NAMALWA (cell line): ENCODE measurements at places on chromosomes 16 and 17.

GRCh38 chr17:29677824-29678223, 55.1 kb upstream of the CORO6 start:
- DNase-seq, result no peak

GRCh38 chr17:9900044-9900594, 5.0 kb downstream of the RCVRN start:
- DNase-seq, result no peak

DNA sequence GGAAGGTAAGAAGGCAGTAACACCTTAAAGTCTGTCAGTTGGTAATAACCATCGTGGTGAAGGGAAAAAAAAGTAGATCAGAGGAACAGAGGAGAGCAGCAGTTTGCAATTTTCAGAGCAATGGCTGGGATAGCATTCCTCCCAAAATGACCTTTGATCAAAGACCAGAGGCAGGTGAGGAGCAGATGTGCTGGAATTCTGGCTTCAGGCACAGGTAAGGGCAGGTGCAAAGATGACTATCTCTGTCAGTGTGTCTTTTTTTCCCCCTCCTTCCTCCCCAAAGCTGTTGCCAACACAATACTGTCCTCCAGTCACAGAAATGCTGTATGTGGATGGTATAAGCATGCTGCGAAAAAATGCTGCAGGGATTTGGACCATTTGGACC, 166.7 kb downstream of the XYLT1 start:
- DNase-seq, result no peak

DNA sequence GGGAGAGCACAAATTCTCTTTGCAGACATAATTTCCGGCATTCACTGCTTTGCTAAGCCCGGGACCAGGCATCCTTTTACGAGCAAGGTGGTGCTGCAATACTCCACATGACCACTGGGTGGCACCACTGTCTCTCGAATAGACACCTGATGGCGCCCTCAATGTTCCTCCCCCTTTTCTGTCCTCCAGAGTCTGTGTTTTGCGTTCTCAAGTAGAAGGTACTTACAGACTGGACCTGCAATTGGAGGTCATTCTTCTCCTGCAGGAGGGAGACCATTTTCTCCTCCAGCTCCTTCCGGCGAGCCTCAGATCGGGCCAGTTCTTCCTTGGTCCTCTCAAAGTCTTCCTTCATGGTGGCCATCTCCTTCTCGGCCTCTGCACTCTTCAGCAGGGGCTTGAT, 45.2 kb downstream of the MYH13 start:
- peak; percentile 74 for DNase-seq

- DNase-seq, result no peak
Observed at GRCh38 chr16:61385392-61386071, 650.7 kb downstream of the CDH8 start.

DNA sequence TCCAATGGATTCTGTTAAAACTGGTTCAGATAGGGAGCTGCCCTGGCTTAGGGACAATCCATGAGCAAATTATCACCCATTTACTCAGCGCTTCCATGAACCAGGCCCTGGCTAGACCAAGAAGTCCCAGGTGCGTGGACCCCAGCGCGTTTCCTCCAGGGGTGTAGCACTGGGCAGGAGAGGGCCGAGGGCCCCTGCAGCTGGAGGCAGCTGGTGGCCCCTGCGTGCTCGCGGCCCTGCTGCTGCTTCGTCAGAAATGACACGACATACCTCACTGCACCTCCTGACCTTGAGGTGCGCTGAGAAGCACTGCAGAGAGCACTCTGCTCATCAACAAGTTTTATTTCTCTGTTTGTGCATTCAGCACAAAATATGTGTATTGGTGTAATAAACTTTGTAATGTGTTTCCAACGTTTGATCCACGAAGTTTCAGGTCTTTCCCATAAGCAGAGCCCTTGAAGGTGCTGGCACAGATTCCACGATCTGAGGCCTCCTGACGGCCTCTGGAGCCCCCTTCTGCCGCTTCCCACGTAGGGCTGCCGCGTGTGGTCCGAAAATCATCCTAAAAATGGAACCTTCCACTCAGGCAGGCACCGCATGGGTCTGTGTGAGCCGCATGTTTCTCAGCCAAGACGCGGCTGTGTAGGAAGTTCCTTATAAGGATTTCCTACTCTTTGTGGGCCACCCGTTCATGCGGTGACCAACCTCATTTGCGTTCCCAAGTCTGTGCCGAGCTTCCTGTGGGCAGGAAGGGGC, 50.8 kb upstream of the ZCCHC14 start:
- DNase-seq, result no peak

DNA sequence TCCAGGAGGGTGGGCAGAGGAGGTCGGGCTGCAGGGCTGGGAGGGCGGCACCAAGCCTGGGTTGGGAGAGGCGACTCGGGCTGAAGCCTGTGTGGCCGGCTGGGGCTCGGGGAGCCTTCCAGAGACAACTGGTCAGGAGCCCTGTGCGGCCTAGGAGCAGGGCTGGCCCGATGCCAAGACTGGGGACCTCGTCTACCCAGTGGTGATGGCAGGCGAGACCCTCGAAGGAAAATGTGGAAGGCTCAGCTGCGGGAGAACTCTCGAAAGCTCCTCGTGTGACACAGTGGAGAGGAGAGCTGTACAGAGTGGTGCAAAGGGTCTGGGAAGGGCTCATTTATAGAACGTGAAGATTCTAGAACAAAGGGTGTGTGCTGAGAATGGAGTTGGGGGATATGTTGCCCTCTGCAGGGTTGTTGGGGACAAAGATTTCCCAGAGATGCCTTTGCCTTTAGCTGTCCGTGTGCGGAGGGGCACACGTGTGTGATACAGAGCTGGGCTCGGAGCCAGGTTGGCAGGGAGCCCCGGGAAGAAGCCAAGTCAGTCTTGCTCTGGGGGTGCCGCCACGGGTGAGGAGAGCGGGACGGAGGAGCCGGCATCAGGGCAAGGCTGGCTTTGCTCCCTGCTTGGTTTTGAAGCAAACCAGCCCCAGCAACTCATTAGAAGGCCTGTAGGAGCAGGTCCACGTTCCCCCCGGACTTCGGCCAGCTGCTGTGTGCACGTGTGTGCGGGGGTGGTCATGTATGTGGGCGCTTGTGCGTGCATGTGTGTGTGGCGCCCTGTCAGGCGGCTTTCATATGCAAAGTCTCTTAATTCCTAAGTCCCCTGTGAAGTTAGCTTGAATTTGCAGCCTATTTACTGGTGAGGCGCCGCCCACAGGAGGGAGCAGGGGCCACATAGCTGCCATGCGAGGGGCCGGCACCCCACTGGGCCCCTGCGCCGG, 132.4 kb upstream of the CHMP6 start:
- no peak for DNase-seq

DNA sequence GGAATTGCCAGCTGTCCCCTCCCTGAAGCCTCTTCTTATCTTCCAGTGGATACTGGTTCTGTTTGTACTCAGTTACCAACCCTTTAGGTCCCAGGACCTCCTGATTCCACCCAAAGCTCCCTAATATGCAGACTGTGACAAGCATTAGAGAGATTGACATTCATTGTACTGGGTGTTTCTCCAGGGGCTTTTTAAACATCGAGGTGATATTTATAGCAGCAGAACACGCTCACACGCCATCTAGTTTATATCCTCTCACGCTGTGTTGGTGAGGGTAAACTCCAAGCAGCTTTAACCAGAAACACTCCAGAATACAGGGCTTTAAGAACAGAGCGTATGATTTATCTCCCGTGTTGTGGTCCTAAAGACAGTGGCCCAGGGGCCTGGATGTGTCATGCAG, 238.4 kb downstream of the IRF8 start:
- no peak for DNase-seq

DNA sequence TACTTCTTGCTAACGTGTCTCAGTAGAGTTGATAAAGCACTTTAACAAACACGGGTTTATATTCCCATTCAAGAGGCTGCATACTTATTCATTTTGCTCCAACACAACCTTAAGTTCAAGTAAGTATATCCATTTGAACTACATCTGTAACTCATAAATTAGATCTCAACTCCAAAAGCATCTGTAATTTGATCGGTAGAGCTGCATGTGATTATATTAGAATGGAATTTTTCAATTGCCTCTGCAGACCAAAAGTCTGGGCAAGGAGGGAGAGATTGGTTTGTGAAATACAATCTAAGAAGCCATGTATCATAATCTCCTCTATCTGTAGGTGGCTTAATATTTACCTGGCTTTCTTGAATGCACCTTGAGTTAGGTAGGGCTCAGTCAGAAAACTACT, 371.0 kb downstream of the RBFOX1 start:
- DNase-seq, result no peak

DNA sequence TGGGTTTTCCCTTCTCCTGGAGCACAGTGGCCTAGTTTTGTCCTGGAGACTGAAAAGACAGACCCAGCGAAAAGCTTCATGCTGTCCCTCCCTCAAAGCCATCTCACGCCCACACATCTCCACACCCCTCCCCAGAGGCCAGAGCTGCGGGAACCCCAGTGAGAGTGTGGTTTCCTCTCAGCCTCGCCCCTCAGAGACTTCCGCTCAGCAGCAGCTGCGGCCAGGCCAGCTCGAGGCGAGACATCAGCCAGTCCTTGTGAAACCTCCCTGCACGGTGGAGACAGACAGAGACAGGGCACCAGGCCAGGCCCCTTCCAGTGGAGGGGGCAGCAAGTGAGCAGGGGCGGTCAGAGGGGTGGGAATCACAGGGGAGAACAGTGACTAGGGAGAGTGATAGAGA, 77.0 kb upstream of the TNRC6C start:
- DNase-seq, result peak; percentile 90

DNA sequence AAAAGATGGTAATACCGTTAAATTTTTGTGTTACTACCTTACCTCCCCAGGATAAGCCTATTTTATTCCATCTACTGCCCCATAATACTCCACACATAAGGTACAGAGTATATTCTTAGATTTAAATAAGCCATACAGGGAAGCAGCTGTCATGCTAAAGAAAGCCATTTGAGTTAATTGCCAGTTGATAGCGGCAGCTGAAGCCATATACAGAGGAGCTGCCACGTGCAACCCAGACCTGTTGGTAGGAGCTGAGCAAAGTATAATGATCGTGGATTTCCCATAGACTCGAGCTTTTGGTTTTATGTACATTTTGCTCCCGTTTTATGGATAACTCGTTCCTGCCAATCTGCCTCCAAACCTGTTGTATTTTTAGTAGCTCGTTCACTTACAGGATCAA, 12.0 kb downstream of the CPSF4L start:
- DNase-seq, result no peak

DNA sequence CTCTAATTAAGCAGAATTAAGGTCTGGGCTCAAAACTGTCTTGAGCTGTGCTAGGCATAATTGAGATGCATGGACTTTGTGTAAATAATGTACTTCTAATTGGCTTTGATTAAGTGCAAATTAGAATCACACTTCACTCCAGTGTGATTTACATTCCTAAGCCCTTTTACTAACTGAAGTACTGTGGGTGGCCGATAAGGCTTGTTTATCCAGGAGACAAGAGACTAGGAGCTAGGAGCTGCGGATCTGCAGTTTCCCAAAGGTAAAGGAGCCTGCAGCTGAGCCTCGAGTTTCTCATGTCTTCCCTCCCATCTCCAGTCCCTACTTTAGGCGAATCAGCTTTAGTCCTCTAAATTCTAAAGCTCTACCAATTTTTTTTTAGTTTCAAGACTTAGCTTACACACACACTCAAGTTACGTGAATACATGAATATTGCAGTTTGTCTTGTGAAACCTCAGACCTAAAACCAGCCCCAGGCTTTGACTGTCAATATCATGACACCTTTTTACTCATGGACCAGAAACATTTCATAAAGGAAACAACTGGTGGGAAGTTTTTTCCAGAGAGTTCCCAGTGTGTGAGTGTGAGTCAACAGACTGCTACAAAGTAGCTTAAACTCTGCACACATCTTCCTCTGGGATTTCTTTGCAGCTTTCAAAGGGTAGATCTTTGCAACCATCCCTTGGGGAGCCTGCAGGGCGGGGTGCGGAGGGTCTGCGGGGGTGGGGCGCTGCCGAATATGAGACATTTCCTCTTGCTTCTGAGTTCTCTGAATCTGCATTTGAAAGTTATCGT, 113.9 kb upstream of the TBX2 start:
- no peak for DNase-seq

GRCh38 chr17:4329838-4330237, 36.6 kb downstream of the UBE2G1 start:
- DNase-seq, result no peak
